ENCODE measurements at places on chromosomes 13 and 19.

DNA sequence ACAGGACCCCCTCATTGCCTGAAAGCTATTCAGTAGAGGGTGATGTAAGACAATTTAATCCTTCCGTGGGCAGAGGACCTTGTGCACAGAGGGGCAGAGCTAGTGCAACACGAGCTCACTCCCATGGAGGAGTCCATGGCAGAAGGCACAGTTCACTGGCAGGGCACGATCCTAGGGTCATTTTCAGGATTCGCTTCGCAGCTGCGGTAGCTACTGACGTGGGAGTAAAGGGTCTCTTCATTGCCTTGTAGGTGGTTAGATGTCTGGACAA, 207.8 kb downstream of the FOXO1 start:
- no peak for DNase-seq

GRCh38 chr13:50420718-50421472, 405.7 kb downstream of the KCNRG start:
- no peak for DNase-seq

- DNase-seq = no peak
Measured at GRCh38 chr13:76336889-76337844, 549.0 kb downstream of the KCTD12 start.

DNA sequence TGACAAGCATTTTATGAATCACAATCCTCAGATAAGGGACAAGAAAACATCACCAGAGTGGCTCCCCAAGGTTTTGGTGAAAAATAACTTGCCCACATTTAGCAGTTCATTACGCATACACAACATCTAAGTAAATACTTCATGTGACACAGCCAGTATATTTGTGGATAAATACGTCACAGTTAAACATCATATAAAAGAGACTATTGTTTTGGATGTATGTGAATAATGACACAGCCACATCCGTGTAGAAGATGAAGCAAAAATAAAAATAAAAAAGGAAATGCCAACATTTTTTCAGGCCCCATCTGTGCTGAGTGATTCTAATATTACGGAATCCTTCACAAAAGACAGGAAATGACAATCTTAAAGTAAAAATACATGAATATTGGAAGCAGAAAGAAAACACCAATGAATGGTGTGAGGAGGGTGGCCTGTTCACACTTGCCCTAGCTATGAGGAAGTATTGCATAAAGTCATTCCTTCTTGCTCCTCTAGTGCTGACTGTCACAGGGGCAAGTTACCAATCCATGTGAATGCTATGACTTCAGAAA, 457.1 kb downstream of the KLF12 start:
- no peak for DNase-seq

DNA sequence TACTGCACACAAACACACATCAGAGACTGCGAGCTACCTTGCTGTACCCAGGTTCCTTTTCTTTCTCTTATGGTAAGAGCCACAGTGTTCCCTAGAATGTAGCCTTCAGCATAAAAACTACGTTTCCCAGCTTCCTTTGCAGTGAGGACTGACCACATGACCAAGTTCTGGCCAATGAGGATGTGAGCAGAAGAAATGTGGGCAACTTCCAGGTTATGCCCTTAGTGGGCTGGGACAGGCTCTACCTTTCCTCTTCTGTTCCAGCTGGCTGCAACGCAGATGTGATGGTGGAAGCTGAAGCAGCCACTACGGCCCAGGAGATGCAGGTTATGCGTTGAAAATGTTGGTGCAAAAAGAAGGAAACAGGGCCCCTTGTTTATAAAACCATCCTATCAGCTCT, 27.5 kb downstream of the VRK3 start:
- DNase-seq = no peak

- DNase-seq = no peak
Measured at GRCh38 chr13:79194272-79194671, 211.8 kb downstream of the RBM26 start.

DNA sequence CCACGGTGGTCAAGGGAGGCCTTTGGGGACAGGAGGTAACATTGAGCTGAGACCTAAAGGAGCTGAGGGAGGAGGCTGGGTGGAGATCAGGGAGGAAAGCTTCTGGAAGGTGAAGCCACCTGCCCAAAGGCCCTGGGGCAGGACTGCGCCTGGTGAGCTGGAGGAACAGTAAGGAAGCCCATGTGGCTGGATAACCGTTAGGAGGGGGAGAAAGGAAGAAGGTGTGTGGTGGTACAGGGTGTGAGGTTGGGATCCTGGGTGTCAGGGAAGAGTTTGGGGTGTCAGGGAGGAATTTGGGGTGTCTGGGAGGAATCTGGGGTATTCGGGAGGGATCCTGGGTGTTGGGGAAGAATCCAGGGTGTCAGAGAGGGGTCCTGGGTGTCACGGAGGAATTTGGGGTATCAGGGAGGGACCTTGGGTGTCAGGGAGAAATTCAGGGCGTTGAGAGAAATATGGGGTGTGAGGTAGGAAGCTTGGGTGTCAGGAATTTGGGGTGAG, 695 bp downstream of the TICAM1 start:
- no peak for DNase-seq

- no peak for DNase-seq
Measured at GRCh38 chr13:51920267-51920666, 58.5 kb downstream of the CCDC70 start.

DNA sequence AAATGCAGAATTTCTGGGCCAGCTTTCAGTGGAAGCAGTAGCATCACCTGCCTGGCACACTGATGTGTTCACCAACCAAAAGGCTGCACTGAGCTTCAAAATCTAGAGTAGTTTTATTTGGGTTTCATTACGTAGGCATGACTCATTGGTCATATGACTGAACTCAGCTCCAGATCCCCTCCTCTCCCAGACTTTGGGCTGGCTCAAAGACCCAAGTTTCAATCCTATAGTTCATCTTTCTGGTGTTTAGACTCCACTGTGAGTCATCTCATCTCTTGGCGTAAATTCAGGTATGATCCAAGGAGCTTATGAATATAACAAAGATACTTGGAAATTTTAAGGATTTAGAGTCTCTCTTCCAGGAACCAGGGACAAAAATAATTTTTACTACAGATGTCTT, 17.7 kb downstream of the ZMYM5 start:
- no peak for DNase-seq

DNA sequence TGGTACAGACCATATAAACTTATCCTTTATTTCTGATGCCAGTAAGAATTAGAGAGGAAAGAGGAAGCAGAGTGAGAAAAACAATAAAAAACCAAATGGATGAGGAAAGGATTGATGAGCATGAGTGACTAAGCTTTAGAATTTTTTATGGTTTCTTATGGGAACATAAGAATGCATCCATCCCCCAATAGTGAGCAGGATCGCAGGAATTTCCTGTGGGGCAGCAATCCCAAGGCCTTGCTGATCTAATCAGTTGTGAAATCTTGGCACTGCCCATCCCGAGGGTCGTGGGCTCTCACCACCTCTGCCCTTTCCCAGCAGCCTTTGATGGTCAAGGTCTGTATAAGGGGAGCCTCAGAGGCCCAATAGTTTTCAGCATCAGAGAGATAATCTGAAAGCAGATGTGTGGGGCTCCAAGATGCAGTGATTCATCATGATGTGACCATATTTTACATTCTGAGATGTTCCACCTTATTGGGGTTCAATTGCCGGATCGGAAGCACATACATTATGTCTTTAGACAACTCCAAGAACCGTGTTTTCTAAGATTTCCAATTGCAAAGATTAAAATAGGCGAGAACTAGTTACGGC, 222.1 kb downstream of the DNAJC15 start:
- no peak for DNase-seq

DNA sequence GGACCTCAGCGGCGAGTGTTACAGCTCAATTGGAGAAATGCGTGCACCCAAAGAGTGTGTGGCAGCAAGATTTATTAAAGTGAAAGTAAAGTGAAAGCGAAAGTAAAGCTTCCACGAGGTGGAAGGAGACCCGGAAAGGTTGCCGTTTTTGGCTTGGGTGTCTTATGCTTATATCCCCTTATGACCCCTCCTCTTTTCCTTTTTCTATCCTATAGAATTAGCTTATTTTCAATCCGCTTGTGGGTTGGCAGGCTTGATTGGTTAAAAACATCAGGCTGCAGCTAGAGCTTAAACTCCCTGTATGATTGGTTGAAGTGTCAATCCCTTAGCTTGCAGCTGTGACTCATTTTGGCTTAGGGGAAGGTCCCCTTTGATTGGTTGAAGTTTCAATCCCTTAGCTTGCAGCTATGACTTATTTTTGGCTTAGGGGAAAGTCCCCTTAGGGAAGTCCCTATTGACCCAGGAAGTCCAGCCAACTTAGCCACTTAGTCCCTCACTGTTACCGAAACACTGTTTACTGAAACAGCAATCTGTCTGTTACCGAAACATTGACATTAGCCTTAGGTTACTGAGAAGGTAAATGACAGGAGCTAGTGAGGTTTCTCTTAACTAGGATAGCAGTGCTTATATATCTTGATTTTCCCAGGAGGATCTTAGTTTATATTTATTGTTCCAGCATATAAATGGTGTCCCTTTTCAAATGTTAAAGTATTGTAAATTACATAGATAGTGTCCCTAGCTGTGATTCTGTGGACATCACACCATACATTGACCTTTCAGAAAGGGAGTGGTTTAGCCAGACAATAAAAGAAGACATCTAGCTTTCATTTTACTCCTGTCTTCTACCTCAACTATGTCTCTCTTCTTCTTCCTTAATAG, 575.8 kb downstream of the DACH1 start:
- DNase-seq = no peak

- peak; percentile 21 for DNase-seq
Measured at GRCh38 chr13:46295491-46296114, 83.9 kb downstream of the LRRC63 start.

- no peak for DNase-seq
Measured at GRCh38 chr19:47402504-47402903, 16.8 kb downstream of the MEIS3 start.

- no peak for DNase-seq
Measured at GRCh38 chr19:16384688-16385087, 60.1 kb downstream of the KLF2 start.
